ENCODE measurements at places on chromosomes 6 and 20. TPM values are rescaled to one million over a fixed set of nuclear protein-coding genes. Genes with fewer than 3 reads are reported as not detected.

The RCAN2 gene
- 0.82 TPM for polyA plus RNA-seq

The ZNF165 gene
- polyA plus RNA-seq: 0.78 TPM

The DNMT3B gene
- 0.22 TPM for polyA plus RNA-seq

The SDHAF4 gene
- polyA plus RNA-seq: 7.9 TPM

GRCh38 chr6:439641-440167 is 48.2 kb downstream of the IRF4 start:
- peaks cover 10% of the 10 kb centered on the region for H3K4me1 ChIP-seq
- H3K27ac ChIP-seq: no peak overlapping the region
- DNase-seq: no peak
- no peak overlapping the region for H3K4me3 ChIP-seq
- no peaks in the 10 kb centered on the region for H3K27me3 ChIP-seq

- no peak overlapping the region for H3K4me3 ChIP-seq
- no peaks in the 10 kb centered on the region for H3K36me3 ChIP-seq
- peaks cover 4% of the 10 kb centered on the region for H3K4me1 ChIP-seq
Measured at GRCh38 chr6:163260111-163260895, 154.2 kb upstream of the QKI start.

GRCh38 chr20:4767084-4767483 is 45.4 kb downstream of the PRND start:
- H3K36me3 ChIP-seq: no peaks in the 10 kb centered on the region
- no peak overlapping the region for H3K4me3 ChIP-seq
- DNase-seq: no peak
- no peak overlapping the region for H3K27ac ChIP-seq
- H3K27me3 ChIP-seq: no peaks in the 10 kb centered on the region

DNA sequence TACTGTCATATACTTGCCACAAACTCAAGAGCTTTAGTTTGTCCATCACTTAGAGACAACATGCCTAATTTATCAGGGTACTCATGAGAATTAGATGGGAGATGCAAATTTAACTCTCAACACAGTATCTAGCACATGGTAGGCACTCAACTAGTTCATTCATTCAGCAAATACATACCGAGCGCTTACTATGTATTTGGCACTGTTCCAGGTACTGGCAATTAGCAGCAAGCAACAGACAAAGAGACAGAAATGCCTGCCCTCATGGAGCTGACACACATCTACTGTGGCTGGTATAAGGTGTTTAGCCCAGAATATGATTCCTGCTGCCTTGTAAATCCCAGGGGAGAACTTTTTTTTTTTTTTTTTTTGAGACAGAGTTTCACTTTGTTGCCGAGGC is 4.8 kb downstream of the MICAL1 start:
- peaks cover 35% of the 10 kb centered on the region for H3K4me1 ChIP-seq
- no peak for DNase-seq
- H3K27ac ChIP-seq: no peak overlapping the region
- H3K36me3 ChIP-seq: no peaks in the 10 kb centered on the region
- H3K27me3 ChIP-seq: no peaks in the 10 kb centered on the region

- no peaks in the 10 kb centered on the region for H3K36me3 ChIP-seq
- no peak for DNase-seq
- H3K4me1 ChIP-seq: no peaks in the 10 kb centered on the region
- H3K4me3 ChIP-seq: no peak overlapping the region
Measured at GRCh38 chr6:43915986-43916923, 146.2 kb downstream of the VEGFA start.

GRCh38 chr6:39204646-39205244 is 24.5 kb downstream of the KCNK5 start:
- H3K4me1 ChIP-seq: no peaks in the 10 kb centered on the region
- no peak overlapping the region for H3K27ac ChIP-seq
- no peaks in the 10 kb centered on the region for H3K27me3 ChIP-seq

- H3K4me3 ChIP-seq: no peak overlapping the region
- H3K27ac ChIP-seq: no peak overlapping the region
- H3K36me3 ChIP-seq: no peaks in the 10 kb centered on the region
- DNase-seq: no peak
- H3K4me1 ChIP-seq: peaks cover 8% of the 10 kb centered on the region
Measured at GRCh38 chr20:2804852-2805688, 4.6 kb upstream of the CPXM1 start.

- H3K4me3 ChIP-seq: no peak overlapping the region
- H3K27me3 ChIP-seq: no peaks in the 10 kb centered on the region
- H3K4me1 ChIP-seq: no peaks in the 10 kb centered on the region
- no peak for DNase-seq
- no peaks in the 10 kb centered on the region for H3K36me3 ChIP-seq
Measured at GRCh38 chr6:68211242-68211795, 423.8 kb upstream of the ADGRB3 start.

DNA sequence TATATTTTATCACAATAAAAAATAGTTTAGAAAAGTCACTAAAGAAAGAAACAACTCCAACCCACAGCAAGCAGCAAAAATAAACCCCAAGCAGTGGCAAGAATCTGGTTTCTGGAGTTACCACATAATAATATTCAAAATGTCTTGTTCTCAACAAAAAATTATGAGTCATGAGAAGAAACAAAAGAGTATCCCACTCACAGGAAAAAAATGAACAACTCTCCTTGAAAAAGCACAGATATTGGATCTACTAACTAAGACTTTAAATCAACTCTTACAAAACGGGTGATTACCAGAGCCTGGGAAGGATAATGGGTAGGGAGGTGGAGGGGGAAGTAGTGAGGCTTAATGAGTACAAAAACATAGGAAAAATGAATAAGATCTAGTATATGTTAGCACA is 425.6 kb downstream of the PLCB1 start:
- no peaks in the 10 kb centered on the region for H3K27me3 ChIP-seq
- H3K36me3 ChIP-seq: no peaks in the 10 kb centered on the region
- no peak overlapping the region for H3K27ac ChIP-seq
- H3K4me3 ChIP-seq: no peak overlapping the region
- DNase-seq: no peak

DNA sequence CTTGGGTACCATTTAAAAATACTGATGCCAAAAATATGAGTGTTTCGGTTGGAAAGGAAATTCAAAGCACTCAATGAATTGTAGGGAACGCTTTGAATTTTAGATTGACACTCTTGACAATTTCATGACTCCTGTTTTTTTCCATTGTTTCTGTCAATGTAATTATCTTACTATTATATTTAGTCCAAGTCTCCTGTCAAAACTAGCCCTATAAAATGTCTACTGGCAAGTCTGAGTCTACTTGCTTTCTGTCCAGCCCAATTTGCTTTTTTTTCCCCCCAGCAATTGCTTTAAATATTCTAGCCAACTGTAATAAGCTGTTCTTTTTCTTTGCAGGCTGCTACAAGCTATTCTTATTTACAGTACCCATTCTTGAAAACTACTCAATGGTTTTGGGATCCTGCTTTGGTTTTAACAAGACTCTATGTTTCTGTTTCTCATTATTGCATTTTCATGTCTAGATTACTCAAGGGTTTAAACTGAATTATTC is 1103.9 kb upstream of the GJE1 start:
- H3K36me3 ChIP-seq: no peaks in the 10 kb centered on the region
- H3K27me3 ChIP-seq: no peaks in the 10 kb centered on the region
- H3K4me1 ChIP-seq: no peaks in the 10 kb centered on the region
- no peak for DNase-seq
- H3K4me3 ChIP-seq: no peak overlapping the region

DNA sequence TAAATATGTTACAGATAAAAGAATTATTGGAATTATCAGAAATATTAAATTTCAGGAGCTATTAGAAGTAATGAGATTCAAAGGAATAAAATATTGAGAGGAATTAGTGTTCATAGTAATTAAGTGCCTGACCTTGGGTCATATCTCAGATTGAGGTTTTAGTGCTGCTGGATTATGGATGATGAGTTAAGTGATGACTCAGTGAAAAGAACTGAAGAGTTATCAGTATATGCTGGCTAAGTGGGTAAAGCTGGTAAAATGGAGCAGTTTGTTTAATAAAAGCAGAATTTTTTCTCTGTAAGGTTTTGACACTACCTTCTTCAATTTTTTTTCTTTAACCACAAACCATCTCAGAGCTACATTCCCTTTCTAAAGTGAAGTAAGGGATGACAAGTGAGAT is 206.7 kb downstream of the MANEA start:
- no peaks in the 10 kb centered on the region for H3K27me3 ChIP-seq
- DNase-seq: no peak
- H3K27ac ChIP-seq: no peak overlapping the region
- H3K4me3 ChIP-seq: no peak overlapping the region
- no peaks in the 10 kb centered on the region for H3K36me3 ChIP-seq

DNA sequence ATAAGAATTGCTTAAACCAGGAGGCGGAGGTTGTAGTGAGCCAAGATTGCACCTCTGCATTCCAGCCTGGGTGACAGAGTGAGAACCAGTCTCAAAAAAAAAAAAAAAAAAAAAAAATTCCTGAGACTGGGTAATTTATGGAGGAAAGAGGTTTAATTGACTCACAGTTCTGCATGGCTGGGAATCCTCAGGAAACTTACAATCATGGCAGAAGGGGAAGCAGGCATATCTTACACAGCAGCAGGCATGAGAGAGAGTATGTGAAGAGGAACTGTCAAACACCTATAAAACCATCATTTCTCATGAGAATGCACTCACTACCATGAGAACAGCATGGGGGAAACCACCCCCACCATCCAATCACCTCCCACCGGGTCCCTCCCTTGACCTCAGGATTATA is 1.8 kb upstream of the FKBP1A start:
- no peak for DNase-seq
- no peaks in the 10 kb centered on the region for H3K27me3 ChIP-seq
- no peak overlapping the region for H3K27ac ChIP-seq
- H3K4me1 ChIP-seq: peaks cover 37% of the 10 kb centered on the region
- H3K4me3 ChIP-seq: no peak overlapping the region

- H3K36me3 ChIP-seq: no peaks in the 10 kb centered on the region
- DNase-seq: no peak
- H3K27ac ChIP-seq: no peak overlapping the region
- H3K4me3 ChIP-seq: no peak overlapping the region
Measured at GRCh38 chr6:80939898-80940297, 812.6 kb downstream of the TENT5A start.

DNA sequence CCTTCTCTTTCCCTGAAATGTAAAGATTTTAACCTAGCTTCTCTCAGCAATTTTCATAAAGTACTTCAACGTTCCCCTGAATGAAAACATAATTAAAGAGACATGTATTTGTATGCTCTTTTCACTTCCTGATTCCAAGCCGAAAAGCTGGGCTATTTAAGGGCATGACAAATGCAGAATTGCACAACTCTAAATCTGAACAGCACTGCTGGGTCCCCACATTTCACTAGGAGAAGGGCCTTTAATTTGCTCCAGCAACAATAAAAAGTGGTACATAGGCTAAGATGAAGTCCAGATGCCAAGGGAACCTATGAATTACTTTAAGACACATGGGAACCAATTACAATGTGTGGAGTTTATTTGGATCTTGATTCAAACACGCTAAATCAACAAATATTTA is 42.0 kb downstream of the IRAK1BP1 start:
- no peaks in the 10 kb centered on the region for H3K36me3 ChIP-seq
- H3K4me3 ChIP-seq: no peak overlapping the region
- no peak for DNase-seq
- H3K27me3 ChIP-seq: peaks cover 8% of the 10 kb centered on the region
- no peak overlapping the region for H3K27ac ChIP-seq
- no peaks in the 10 kb centered on the region for H3K4me1 ChIP-seq

- no peak overlapping the region for H3K27ac ChIP-seq
- DNase-seq: no peak
- no peaks in the 10 kb centered on the region for H3K36me3 ChIP-seq
- no peak overlapping the region for H3K4me3 ChIP-seq
- no peaks in the 10 kb centered on the region for H3K27me3 ChIP-seq
Measured at GRCh38 chr6:115078555-115078954, 735.7 kb upstream of the HS3ST5 start.

DNA sequence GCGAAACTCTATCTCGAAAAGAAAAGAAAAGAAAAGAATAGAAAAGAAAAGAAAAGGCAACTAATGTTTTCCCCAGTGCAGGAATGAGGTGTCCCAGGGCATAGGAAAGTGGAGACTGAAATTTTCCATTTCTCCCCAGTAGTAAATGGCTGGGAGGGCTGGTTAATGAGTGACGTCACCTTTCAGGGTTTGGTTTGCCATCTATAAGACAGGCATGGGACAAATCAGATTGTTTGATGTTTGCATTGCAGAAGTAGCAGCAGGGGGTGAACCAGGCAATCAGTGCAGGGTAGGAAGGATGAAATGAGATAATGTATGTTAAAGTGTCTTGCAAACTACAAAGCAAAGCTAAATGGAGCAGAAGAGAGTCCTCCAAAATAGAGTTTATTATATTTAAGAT is 533.4 kb downstream of the PKHD1 start:
- H3K27ac ChIP-seq: no peak overlapping the region
- no peak overlapping the region for H3K4me3 ChIP-seq
- no peaks in the 10 kb centered on the region for H3K27me3 ChIP-seq
- no peaks in the 10 kb centered on the region for H3K4me1 ChIP-seq

DNA sequence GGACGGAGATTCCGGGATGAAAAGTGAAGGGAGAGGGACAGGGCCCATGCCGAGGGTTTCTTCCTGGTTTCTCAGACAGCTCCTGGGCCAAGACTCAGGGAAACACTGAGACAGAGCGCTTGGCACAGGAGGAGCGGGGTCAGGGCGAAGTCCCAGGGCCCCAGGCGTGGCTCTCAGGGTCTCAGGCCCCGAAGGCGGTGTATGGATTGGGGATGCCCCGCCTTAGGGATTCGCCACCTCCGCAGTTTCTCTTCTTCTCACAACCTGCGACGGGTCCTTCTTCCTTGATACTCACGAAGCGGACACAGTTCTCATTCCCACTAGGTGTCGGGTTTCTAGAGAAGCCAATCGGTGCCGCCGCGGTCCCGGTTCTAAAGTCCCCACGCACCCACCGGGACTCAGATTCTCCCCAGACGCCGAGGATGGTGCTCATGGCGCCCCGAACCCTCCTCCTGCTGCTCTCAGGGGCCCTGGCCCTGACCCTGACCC is 55.0 kb upstream of the HLA-A start:
- H3K36me3 ChIP-seq: no peaks in the 10 kb centered on the region
- no peaks in the 10 kb centered on the region for H3K27me3 ChIP-seq
- DNase-seq: peak; percentile 46
- H3K4me1 ChIP-seq: peaks cover 4% of the 10 kb centered on the region

DNA sequence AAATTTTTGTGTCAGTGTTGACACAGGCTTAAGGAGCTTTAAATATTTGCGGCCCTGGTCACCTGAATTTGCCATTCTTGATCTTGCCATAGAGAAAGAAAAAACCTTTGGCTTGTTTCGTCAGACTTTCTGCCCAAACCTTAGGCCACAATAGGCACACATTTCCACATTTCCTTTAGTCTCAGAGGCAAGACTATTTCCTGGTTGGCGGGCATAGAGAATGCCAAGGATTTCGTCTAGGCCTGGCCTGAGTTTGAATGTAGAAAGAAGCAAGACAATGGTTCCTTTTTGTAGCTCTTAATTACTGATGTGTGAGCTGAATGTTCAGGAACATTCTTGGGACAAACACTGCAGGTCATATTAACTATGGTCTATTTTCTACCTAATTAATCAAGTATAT is 108.1 kb downstream of the TRMT11 start:
- no peaks in the 10 kb centered on the region for H3K4me1 ChIP-seq
- H3K36me3 ChIP-seq: no peaks in the 10 kb centered on the region
- H3K4me3 ChIP-seq: no peak overlapping the region
- no peaks in the 10 kb centered on the region for H3K27me3 ChIP-seq
- H3K27ac ChIP-seq: no peak overlapping the region
- DNase-seq: no peak
